SJCRH30 (cell line): ENCODE measurements at places on chromosomes 7 and 10.

DNA sequence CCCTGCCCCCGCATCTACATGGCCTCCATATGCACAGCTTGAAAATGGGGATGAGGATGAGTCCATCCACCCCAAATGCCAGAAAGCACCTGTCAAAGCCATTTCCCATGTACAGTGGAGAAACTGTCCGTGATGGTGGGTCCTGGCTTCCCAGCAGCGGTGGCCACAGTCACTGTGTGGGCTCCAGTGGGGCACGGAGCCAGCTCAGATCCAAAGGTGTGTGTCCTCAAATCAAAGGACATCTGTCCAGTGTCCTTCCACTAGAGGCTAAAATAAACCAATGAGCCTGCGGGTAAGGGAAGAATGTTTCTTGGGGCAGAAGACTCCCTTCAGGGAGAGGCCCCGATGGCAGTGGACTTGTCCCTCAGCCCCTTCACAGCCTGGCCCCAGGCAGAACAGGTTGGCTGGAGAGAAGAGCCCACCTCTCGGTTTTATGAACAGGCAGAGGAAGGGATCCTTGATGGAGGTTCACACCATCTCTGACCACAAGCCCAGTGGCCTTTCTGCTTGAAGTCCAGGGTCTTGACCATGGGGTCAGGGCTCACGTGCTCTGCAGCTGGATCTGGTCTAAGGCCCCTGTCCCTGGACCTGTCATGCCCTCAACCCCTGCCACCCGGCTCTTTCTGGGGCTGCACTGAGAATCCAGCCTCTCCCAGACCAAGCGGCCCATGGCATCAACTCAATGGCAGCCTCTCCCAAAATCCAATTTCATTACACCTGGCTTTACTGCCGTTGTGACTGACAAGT lies 106.9 kb downstream of the TCERG1L start:
- no peak for DNase-seq

- DNase-seq = peak; percentile 23
Observed at GRCh38 chr7:100655908-100656674, at the start of gene ACTL6B. TSS of gene ACTL6B (minus strand) at chr7:100656448. CDS start at chr7:100656354, 94 bp downstream.

DNA sequence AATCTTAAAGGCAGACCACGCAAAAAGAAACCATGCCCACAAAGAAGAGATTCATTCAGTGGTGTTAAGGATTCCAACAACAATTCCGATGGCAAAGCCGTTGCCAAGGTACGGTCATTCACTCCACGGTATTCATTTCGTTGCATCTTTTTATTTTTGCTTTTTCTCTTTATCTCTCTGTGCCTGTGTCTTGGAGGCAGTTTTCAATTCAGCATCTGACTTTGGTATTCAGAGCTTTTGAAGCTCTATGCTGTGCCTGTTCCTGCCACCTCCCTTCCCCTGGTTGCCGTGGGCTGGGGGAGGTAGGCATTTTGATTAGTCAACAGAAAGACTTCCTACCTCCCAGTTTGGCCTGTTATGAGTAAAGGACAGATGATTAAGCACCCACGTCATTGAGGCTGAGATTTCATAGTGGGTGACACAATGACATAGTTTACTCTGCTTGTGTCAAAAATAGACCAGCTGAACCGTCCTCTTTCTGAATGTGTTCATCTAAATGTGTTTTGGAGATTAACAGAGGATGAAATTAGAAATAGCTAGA lies 149.5 kb downstream of the ARID5B start:
- DNase-seq = peak; percentile 60

DNA sequence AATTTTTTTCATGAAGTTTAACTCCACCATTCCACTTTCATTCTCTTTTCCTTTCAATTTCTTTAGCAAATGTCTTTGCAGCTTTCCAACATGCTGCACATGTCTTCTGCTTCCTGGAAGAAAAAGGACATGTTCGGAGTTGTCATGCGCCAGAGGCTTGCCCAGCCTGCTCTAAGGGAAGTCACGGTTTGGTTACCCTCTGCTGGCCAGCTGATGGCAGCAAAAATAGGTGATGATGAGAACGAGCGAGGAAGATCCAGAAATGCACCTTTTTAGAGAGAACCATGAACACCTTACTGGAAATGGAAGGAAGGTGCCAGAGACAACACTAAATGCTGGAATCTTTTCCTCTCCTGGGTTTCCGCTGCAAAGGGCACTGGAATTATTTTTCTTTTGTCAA lies 4.9 kb upstream of the ZSCAN21 start:
- no peak for DNase-seq

GRCh38 chr10:15305634-15306033 lies 65.5 kb downstream of the FAM171A1 start:
- no peak for DNase-seq

- DNase-seq = no peak
Observed at GRCh38 chr7:130904792-130905191, 170.8 kb upstream of the KLF14 start.

DNA sequence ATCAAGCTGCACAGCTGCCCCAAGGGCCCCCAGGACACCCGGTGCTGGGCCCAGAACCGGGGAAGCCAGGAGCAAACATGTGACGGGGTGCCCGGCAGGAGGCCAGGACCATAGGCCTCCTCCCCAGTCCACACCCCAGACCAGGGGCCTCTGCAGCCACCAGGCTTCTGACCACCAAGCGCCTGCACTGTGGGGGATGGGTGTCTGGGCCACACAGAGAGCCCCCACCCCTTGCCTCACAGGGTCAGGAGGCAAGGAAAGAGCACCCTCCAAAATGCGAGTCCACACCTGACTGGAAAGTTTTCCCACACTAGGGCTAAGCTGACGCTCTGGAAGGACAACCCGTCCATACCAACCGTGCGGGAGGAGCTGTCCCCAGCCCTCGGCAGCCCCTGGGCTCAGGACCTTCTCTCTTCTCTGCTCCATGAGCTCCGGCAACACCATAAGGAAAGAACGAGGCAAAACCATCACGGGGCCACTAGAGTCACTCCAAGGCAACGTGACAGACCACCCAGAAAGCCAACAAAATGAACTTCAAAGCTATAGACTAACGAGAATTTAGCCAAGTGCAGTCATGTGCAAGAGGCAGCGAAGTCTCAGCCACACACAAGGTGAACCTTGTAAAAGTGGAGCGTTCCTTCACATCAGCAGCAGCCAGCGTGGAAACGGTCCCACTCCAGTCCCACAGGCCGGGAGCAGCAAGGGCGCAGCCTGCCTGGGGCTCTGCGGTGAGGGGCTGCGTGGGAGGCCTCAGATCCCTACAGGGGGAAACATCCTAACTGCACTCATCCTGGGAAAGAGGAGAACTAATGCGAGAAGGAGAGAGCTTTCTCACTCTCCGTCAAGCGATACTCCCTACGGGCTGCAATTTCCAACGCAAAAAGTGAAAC lies 5.1 kb downstream of the STK32C start:
- no peak for DNase-seq

DNA sequence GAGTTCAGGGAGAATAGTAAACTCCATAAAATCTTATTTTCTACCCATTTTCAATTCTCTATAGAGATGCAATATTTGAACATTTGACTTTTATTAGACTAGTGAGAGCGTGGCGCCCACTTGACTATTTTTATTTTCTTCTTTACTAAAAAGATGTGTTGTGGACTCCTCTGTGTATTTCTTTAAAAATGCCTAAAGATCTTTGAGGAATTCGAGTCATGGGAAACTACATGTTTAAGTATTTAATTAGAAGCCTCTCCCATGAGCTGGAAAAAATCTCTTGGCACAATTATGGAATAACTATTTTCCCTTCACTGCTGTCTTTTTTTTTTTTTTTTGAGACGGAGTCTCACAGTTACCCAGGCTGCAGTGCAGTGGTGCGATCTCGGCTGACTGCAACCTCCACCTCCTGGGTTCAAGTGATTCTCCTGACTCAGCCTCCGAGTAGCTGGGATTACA lies 124.2 kb downstream of the ARHGAP12 start:
- DNase-seq = no peak
